ENCODE measurements at places on chromosomes 6 and 20. TPM values are rescaled to one million over a fixed set of nuclear protein-coding genes. Genes with fewer than 3 reads are reported as not detected.

- no peak overlapping the region for H3K4me3 ChIP-seq
- H3K27ac ChIP-seq: no peak overlapping the region
- no peak for DNase-seq
- H3K36me3 ChIP-seq: peaks cover 3% of the 10 kb centered on the region
These were observed 10.0 kb upstream of the CD93 start for GRCh38 chr20:23096097-23096496.

GRCh38 chr6:18154507-18155149, at the start of gene TPMT:
TPMT (minus strand) TSS chr6:18155077; CDS start chr6:18149127, 5,950 bp downstream.
- no peak for DNase-seq
- peaks cover 20% of the 10 kb centered on the region for H3K4me1 ChIP-seq
- H3K27ac ChIP-seq: peak within 1 kb of the TSS; percentile 91
- H3K36me3 ChIP-seq: peaks cover 2% of the 10 kb centered on the region
- H3K27me3 ChIP-seq: no peaks in the 10 kb centered on the region

DNA sequence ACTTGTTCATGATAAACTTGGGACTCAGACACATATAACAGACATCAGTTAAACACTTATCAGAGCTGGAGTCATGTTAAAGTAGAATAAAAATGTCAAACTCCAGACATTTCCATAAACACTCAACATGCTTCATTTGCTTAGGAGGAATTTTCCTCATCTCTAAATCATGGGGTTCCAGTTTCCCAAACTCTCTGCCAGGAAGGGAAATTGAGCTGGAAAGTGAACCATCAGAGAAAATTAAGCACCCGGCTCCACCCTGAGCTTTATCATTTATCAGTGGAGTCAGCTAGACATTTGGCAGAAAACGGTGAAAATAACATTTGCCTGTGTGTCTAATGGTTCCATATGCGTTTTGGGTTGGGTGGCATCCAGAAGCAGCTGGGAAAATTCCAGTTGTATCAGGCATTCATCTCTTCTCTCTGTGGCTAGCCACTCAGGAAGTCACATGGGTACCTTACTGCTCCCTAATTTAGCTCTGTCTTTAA, 25.3 kb upstream of the ZNFX1 start:
- no peaks in the 10 kb centered on the region for H3K27me3 ChIP-seq
- no peak overlapping the region for H3K4me3 ChIP-seq
- H3K27ac ChIP-seq: no peak overlapping the region
- DNase-seq: no peak
- H3K4me1 ChIP-seq: peaks cover 10% of the 10 kb centered on the region

DNA sequence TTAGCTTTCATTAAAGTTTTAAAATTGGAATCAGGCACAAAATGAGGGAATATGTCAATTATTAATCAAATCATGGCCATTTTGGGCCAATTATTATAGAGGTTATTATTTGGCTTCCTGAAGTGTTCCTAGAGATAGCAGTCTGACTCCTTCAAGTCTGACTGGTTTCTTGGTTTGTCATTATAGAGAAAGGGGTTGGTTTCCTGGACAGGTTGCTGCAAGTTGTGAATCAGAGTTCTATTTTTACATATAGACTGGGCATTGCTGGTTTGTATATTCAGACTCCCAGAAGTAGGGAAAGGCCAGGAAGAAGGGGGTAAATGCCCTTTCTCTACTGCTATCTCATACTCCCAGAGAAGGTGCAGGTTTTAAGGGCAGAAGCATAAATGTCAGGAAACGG, 121.4 kb upstream of the CEP162 start:
- DNase-seq: no peak
- H3K4me1 ChIP-seq: no peaks in the 10 kb centered on the region
- H3K36me3 ChIP-seq: no peaks in the 10 kb centered on the region
- H3K27ac ChIP-seq: no peak overlapping the region

DNA sequence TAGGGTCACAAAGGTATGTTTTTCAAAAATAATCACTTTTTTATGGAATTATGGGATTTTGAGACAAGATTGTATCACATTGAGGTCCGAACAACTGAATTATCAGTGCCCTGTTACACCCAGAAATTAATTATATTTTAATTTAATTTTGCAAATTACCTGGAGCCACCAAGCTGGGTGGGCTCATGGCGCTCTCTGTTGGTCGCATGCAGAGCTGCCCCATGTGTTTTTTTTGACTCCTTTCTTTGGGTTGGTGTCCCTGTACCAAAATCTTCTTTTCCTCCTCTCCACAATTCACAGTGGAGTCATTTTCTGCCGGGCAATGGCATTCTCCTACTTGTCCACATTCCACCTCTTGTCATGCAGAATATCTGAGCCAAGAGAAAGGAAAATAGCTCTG, 38.9 kb upstream of the FRMD1 start:
- DNase-seq: no peak
- H3K4me1 ChIP-seq: no peaks in the 10 kb centered on the region
- H3K27me3 ChIP-seq: no peaks in the 10 kb centered on the region

GRCh38 chr6:81624453-81624852, 128.0 kb downstream of the TENT5A start:
- H3K36me3 ChIP-seq: no peaks in the 10 kb centered on the region
- DNase-seq: no peak
- H3K27me3 ChIP-seq: no peaks in the 10 kb centered on the region
- no peaks in the 10 kb centered on the region for H3K4me1 ChIP-seq

DNA sequence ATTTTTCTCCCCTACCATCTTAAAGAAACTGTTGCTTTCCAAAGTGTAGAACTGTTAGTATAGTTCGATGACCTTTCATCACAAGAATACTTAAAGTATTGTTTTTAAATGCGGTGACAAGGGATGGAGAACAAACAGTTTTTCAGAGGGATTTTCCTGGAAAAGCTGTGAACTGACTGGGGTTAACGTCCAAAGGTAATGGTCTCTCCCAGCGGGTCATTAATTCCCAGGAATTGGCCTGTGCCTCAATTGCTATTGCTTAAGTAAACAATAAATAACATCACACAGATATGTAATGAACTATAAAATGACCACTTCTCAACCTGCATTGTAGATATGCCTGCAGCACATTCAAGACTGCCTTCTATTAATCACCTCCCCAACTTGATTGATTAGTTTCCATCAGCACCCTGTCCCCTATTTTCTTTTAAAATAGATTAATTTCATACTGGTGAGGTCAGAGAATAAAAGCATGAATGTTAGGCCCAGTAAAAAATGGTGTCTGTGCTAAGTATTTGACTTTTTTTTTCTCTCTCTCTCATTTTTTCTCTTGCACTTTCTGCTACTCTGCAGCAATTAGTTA, 268.2 kb downstream of the SAMD5 start:
- no peak for DNase-seq
- H3K36me3 ChIP-seq: no peaks in the 10 kb centered on the region
- H3K27me3 ChIP-seq: no peaks in the 10 kb centered on the region
- no peak overlapping the region for H3K4me3 ChIP-seq

DNA sequence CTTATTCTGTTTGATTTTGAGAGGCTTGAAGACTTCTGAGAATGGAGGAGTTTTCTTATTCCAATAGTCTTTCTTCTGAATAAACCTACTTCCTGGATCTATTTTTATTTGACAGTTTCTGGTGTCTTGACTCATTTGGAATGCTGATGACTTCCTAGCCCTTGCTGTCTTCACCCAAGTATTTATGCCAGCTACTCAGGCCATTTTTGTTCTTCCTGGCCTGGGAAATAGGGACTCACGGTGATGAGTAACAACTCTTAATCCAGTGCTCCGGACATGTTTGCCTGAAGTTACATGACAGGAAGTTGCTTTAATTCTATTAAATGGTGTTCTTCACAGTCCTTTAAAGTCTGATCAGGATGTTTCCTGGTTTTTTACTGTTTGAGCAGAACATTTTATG, 272.1 kb upstream of the EYS start:
- H3K27me3 ChIP-seq: no peaks in the 10 kb centered on the region
- no peak overlapping the region for H3K4me3 ChIP-seq
- H3K27ac ChIP-seq: no peak overlapping the region
- H3K4me1 ChIP-seq: no peaks in the 10 kb centered on the region

DNA sequence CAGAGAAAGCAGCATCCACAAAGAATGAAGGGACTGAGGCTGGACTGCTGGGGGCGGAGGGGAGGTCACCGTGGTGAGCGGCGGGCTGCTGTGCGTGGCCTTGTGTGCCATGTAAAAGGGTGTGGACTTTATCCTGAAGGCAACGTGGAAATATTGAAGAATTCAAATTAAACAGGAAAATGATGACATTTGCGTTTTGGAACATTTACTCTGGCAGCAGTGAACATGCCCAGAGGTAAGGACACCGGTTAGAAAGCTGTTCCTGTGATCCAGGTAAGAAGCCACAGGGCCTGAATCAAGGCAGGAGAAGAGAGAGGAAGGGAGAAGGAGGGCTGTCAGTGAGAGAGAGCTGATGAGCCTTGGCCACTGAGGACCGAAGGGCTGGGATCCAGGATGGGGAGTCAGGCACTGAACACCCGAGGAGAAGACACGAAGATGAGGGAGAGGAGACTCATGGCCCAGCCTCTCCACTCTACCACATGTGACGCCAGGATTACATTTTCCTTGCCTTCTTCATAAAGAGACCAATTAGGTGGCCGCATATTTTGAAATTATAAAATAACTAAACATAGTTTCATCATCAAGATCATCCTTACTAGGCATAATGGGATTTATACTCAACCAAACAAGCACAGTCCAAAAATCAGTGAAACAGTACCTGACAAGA, 58.4 kb downstream of the TRAM2 start:
- peaks cover 7% of the 10 kb centered on the region for H3K4me1 ChIP-seq
- H3K27me3 ChIP-seq: no peaks in the 10 kb centered on the region
- H3K36me3 ChIP-seq: peaks cover 13% of the 10 kb centered on the region
- DNase-seq: no peak
- H3K27ac ChIP-seq: peak overlapping the region; percentile 62
- H3K4me3 ChIP-seq: no peak overlapping the region

GRCh38 chr6:10850728-10851127, 12.4 kb upstream of the MAK start:
- no peak overlapping the region for H3K4me3 ChIP-seq
- no peak overlapping the region for H3K27ac ChIP-seq
- H3K4me1 ChIP-seq: no peaks in the 10 kb centered on the region
- no peak for DNase-seq

The ADGRF5 gene
- total RNA-seq: not detected

The GPANK1 gene
- 11.9 TPM for total RNA-seq

The DACT2 gene
- not detected for total RNA-seq

The SLCO4A1 gene
- 1.9 TPM for total RNA-seq

The AKAP7 gene
- 11.6 TPM for total RNA-seq

The CLPSL2 gene
- not detected for total RNA-seq

The SGK1 gene
- total RNA-seq: 132 TPM

The NFYA gene
- 28.2 TPM for total RNA-seq
